ENCODE measurements at places on chromosomes 7 and 10.

- no peak for DNase-seq
Measured at GRCh38 chr7:68800316-68800715, 798.0 kb upstream of the AUTS2 start.

DNA sequence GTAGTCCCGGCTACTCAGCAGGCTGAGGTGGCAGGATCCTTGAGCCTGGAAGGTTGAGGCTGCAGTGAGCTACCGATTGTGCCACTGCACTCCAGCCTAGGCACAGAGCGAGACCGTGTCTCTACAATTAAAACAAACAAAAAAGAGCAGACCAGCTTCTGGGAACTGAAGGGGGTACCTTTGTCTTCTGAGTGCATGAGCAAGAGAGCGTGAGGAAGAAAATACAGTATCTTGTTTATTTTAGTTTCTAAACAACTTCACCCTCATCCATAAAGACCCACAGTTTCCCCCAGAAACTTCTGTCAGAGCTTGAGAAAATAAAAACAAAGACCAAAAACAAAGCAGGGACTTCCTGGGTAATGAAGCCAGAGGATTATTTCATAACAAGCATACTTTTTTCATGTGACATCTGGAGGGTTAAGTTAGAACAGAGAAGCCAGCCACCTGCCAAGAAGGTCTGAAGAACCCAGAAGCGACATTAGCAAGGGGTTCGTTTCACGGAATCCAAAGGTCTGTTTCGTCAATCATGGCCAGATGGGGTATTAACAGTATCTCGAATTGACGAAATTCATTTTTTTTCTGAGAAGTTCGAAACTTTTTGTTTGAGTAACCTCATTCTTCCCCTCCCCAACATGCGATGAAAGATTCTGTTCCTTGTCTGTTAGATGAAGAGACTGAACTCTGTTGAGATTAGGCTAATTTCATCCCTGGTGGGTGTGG lies 10.2 kb upstream of the IL2RA start:
- DNase-seq = no peak

DNA sequence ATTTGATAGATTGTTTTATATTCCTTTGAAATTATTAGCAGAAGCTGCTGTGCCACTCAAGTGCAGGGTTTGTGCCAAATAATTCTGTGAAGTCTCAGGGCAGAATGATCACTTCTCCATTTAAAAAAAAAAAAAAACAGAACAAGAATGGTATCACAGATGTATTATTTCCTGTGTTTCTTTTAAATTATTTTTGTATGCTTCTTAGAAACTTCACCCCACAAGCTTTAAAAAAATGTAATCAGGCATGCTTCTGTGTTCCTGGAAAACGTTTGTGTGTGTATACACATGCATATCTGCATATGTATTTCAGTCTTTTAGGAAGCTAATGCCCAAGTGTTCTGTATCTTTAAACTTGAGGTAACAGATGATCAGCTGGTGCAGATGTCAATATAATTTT lies 6.3 kb upstream of the CD36 start:
- no peak for DNase-seq

GRCh38 chr10:42734536-42734935 lies 48.1 kb upstream of the BMS1 start:
- no peak for DNase-seq
